ENCODE measurements at places on chromosomes 4 and X.

GRCh38 chrX:15600745-15601144, at the start of gene ACE2:
Gene ACE2, minus strand, starts transcription at chrX:15600960. Its CDS starts 49 bp downstream, at chrX:15600911.
- no peak for DNase-seq

DNA sequence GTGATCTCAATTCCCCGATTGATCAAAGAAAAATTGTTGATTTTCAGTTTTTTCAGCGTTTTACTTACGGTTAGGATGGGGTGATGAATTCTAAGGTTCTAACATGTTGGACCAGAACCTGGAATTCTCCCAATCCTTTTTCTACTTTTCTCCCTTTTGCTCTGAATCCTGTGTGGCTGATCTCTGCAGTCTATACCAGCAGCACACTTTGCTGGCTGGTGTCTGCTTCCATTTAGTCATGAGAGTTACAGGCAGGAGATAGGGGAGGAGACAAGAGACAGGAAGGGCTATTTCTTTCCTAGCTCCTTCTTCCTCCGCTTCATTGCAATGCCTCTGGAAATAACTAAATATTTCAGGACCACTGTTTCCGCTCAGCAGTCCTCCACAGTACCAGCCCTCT, 623.9 kb downstream of the CENPC start:
- no peak for DNase-seq

DNA sequence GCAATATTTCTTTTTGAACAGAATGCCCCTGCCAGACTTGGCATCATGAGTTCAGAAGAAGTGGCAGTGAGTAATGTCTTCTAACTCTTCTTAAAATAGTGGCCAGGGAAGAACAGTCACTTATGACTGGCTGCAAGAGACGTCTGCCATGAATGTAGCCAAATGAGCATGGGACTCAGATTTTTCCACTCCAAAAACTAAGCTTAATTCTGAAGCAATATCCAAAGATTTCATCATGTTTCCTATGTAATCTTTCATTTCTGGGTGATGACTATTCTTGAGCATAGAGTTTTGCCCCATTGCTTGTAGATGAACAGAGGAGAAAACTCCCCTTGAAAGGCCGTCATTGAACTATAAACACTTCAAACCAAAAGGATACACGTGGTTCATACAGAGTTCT, 11.8 kb downstream of the AMBN start:
- DNase-seq: no peak

GRCh38 chrX:29890646-29891200, 324.6 kb upstream of the MAGEB2 start:
- DNase-seq: no peak

DNA sequence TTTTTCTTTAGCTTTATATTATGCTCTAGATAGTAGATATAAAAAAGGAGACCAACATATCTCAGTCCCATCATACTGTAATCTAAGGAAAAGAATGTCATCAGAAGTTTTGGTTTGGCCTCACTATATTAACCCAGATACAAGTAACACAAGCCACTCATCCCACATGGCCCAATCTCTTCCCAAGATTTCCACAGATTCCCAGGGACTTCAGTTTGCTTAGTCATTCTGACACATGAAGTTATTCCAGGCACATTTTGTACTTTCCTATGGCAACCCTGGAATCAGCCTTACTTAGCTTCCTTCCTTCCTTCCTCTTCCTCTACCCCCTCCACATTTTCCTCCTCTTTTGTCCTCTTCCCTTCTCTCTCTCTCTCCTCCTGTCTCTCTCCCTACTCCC, 21.7 kb upstream of the DCLK2 start:
- DNase-seq: no peak

DNA sequence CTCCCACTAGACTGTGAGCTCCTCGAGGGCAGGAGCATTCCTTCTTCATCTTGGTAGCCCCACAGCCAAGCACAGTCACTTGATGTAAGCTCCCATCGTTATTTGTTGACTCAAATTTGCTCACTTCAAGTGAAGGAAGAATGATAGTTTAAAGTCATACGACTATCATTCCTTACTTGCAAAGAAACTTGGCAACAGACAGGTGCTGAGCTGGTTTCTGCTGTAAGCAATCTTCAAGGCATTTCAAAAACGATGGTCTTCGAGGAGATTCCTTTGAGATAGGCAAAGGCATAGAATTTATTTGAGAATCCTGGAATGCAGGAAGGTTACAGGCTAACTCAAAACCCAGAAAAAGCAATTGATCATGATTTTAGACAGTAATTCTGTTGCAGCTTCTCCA, 64.8 kb downstream of the QDPR start:
- no peak for DNase-seq

DNA sequence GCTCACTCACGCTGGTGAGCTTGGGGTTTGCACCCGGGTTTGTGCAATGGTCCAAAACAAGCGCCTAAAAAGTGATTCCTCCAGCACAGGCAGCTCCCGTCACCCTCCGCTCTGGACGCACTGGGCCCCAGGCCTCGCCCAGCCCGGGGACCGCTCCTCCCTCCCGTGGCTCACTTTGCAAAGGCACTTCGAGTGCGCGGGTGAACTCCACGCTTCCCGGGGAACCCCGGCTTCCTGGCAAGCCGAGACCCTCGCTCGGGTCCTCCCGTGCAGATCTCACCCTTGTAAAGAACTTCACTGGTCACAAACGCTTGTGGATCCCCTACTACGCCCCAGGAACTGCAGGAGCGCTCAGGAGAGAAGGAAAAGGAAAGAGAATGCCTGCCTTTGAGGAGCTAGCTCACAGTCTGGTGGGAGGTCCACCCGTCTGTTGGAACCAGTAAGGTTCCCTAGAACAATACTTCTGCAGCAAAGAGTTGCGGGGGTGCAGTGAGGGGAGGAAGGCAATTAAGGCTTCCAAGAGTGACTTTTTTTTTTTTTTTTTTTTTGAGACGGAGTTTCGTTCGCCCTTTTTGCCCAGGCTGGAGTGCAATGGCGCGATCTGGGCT, at the start of gene CTPS2:
Gene CTPS2 (minus strand): TSS at position 122 of the 608 bp plus-strand sequence. CDS start 9,767 bp downstream, outside the sequence.
- peak; percentile 64 for DNase-seq

DNA sequence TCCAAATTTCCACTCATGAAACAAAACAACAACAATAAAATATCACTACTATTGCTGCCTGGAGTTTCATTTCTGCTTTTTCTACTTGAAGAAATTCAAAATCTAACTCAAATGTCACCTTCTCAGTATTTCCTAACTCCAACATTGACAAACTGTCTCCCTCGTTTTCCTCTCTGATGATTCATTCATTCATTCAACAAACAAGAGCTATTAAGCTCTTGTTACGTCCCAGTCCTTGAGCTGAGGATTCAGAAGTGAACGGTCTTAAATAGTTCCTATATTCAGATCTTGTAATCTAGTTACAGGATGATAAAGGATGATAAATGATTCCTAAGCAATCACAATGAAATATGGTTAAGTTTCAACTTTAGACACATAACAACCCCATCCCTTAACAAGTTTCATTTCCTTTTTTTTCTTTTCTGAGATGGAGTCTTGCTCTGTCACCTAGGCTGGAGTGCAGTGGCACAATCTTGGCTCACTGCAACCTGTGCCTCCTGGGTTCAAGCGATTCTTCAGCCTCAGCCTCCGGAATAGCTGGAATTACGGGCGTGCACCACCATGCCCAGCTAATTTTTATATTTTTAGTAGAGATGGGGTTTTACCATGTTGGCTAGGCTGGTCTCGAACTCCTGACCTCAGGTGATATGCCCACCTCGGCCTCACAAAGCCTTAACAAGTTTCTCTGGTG, 1.7 kb downstream of the SLC9B2 start:
- DNase-seq: no peak

GRCh38 chr4:125043486-125043885, 271.3 kb upstream of the FAT4 start:
- DNase-seq: no peak

DNA sequence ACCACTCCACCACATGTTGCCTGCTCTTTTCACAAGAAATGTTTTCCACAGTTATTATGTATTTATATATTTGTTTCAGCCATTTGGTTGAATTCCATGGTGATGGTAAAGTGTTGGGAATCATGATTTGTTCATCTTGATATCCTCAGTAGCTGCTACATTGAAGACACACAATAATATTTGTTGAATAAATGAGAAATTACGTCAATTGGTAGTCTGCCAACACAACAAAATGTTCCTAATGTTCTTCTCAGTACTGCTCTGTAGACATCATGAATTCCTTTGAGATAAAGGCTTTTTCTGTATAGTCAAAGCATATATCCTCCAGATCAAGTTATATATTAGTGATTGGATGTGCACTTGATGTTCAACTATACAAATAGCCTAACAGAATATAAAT, 29.5 kb downstream of the CXXC4 start:
- no peak for DNase-seq

Data from activated CD4-positive, alpha-beta T cell treated with anti-CD3 and anti-CD28 coated beads, Interleukin-2, Interleukin-6, amounts not matched to agents 100 ng/mL and 50 ng/mL, durations not matched to agents 16 hours and 8 hours (primary cell).